ENCODE measurements at places on chromosomes 16 and 17.

- no peak for DNase-seq
Measured at GRCh38 chr16:28990375-28991040, 5.7 kb downstream of the LAT start.

- DNase-seq: no peak
Measured at GRCh38 chr16:24853169-24853824, 7.5 kb downstream of the SLC5A11 start.

DNA sequence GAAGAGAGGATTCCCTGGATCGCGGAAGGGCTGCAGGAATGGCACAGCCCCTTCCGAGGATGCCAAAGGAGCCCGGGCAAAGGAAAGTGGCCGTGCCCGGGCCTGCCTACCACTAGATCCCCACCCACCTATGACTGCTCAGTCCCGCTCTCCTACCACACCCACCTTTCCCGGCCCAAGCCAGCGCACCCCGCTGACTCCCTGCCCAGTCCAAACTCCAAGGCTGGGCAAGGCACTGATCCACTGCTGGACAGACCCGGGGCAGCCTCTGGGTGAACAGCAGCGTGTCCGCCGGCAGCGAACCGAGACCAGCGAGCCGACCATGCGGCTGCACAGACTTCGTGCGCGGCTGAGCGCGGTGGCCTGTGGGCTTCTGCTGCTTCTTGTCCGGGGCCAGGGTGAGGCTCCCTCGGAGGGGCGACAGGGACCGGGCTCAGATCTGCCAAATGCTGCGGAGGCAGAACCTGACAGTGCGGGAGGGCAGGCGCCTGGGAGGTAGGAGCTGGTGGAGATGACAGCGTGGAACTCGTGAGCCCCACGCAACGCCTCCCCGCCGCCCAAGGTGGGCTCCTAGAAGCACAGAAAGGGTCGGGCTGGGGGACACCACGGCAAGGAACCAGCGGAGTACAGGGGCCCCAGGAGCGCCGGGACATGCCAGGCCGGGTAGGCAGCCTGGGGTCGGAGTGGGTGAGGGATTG is at the start of gene CES2:
Gene CES2, plus strand, starts transcription at position 203 of the 698 bp plus-strand sequence. Its CDS starts 120 bp downstream, at position 323.
- peak; percentile 53 for DNase-seq

GRCh38 chr16:27759301-27759871 is 209.4 kb downstream of the KATNIP start:
- peak; percentile 77 for DNase-seq

GRCh38 chr17:19262650-19263631 is 25.8 kb downstream of the EPN2 start:
- DNase-seq: peak; percentile 75

- no peak for DNase-seq
Measured at GRCh38 chr16:9003322-9003721, 39.6 kb upstream of the USP7 start.

GRCh38 chr16:17518441-17518840 is 47.7 kb upstream of the XYLT1 start:
- peak; percentile 96 for DNase-seq

GRCh38 chr16:5056352-5056751 is 9.4 kb downstream of the C16orf89 start:
- DNase-seq: peak; percentile 35

DNA sequence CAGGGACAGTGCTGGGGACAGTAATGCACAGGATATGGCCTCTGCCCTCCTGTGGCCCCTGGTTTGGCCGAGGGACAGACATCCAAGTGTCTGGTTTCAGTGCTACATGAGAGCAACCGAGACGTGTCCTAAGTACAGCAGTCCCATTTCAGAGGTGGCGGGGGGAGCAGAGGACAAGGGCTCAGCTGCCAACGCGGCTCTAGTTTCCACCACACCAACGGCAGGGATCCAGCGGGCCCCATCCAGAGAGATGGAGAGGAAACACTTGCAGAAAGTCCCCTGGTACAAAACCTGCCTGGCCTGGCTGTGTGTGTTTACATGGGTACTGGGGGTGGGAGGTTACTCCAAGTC is 125.8 kb upstream of the SMURF2 start:
- DNase-seq: no peak

DNA sequence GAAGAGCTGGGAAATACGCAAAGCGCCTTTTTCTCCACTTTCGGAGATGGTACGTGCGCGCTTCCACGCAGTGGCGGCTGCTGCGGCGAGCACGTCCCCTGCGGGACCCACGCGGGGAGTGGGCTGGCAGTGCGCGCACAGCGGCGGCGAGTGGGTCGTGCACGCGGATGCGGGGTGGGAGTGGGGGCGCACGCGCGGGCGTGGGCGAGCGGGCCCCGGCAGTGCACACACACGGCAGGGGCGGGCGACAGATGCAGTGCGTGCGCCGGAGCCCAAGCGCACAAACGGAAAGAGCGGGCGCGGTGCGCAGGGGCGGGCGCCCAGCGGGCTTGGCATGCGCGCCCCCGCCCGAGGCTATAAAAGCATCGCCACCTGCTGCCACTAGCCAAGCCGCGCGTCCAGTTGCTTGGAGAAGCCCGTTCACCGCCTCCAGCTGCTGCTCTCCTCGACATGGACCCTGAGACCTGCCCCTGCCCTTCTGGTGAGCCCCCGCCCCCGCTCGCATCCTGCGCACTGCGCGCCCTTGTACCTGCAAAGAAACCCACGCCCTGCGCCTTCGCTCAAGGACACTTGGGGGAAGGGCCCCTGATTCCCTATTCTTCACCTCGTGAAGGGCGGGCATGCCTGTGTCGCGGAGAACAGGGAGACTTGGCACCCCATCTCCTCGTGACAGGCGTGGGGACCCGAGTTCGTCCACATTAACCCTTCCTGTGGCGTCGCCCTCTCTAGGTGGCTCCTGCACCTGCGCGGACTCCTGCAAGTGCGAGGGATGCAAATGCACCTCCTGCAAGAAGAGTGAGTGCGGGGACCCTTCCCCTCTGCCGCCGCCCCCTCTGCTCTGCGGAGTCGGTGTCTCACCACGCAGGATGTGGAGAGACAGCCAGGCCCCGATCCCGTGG is at the start of gene MT3:
Gene MT3, plus strand, starts transcription at position 388 of the 899 bp plus-strand sequence. Its CDS starts 63 bp downstream, at position 451.
- no peak for DNase-seq

DNA sequence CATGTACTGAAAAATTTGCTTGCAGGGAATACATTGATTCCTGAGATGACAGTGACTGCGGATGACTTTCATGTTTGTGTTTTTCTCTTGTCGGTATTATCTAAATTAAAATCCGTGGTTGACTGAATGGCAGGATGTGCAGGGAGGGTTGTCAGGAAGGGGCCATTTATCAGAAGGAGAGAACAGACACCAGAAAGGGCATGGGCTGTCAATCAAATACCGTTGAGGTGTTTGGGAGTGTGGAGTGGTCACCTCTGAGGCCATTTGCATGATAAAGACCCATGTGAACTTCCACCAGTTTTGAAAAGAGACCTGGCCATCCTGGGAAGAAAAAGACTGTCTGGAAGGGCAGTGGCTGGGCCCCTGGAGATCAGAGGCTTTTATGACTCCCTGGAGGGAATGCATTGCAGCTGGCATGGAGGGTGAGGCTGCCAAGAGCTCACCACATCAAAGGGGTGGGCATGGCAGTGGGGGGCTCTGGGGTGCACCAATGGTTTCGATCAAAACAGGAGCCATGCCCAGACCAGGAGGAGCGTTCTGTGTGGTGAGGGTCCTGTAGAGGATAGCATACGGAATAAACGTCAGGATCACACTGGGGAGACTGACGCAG is 67.1 kb downstream of the CYLD start:
- no peak for DNase-seq

- DNase-seq: no peak
Measured at GRCh38 chr17:49975531-49975930, 6.5 kb downstream of the DLX4 start.

DNA sequence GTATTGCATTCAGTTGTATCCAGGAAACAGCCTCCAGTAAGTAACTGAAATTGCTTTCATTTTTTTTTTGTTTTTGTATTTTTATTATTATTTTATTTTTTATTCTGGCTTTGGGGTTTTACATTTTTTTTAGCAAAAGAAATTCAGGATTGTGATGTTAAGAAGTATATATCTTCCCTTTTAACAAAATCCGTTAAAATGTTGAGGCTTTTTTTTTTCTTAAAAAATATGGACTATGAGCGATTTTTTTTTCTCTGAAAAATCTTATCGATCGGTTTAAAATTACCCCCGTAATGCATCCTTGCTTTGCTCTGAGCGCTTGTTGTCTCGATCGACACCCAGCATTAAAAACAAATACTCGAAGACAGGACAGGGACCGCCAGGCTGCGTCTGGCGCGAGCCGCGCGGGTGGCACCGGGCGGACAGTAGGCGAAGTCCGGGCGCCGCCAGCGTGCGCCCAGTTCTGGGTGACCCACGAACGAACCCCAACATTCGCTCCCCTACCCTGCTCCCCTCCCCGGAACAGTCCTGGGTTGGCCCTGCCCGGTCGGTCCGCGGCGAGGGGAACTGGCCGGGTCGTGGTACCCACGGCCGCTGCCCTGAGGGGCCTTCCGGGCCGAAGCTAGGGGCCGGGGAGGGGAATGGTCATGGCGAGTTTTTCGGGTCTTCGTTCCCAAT is 482 bp downstream of the BAHCC1 start:
- DNase-seq: no peak

DNA sequence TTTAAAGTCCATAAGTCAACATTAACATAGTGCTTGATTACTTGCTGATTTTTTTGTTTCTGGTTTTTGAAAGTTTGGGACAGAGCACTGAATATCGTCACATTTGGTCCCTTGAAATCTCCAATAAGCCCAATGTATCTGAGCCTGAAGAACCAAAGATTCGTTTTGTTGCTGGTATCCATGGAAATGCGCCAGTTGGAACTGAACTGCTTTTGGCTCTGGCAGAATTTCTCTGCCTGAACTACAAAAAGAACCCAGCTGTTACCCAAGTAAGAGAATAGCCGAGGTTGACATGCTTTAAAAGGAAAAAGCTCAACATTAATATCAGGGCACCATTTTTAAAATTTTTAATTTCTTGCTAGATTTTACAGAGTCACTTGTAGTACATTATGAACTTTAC is 27.7 kb upstream of the GOSR1 start:
- DNase-seq: no peak

DNA sequence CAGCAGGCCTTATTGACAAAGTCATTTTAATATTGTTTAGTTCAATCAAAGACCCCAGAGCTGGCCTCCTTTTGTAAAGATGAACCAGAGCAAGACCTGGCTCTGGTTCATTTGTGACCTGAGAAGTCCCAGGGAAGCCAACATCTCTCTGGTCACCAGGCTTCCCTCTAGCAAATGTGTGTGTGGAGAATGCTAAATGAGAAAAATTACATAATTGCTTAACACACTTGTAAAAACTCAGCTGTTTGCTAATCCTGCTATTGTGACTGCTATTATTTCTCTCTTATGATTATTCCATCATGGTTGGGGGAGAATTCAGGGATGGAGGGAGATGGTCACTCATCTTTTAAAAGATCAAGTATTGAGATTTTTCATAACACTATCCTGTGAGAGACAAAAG is 94.3 kb upstream of the CLEC3A start:
- DNase-seq: no peak

DNA sequence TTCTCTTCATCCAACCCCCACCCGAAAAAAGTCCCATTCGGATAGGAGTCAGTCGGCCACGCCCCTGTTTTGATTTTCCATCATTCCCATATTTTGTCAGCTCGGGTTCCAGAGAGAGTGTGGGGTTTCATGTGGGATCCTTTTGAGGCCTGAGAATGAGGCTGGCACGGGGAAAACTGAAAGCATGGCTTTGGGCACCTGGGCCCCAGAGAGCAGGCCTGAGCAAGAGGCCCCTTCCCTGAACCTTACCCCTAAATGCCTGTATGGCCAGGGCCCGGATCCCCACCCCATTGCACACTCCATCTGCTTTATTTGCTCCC is 4.6 kb upstream of the HOXB4 start:
- DNase-seq: no peak

- peak; percentile 37 for DNase-seq
Measured at GRCh38 chr16:4081521-4082021, 34.7 kb downstream of the ADCY9 start.

DNA sequence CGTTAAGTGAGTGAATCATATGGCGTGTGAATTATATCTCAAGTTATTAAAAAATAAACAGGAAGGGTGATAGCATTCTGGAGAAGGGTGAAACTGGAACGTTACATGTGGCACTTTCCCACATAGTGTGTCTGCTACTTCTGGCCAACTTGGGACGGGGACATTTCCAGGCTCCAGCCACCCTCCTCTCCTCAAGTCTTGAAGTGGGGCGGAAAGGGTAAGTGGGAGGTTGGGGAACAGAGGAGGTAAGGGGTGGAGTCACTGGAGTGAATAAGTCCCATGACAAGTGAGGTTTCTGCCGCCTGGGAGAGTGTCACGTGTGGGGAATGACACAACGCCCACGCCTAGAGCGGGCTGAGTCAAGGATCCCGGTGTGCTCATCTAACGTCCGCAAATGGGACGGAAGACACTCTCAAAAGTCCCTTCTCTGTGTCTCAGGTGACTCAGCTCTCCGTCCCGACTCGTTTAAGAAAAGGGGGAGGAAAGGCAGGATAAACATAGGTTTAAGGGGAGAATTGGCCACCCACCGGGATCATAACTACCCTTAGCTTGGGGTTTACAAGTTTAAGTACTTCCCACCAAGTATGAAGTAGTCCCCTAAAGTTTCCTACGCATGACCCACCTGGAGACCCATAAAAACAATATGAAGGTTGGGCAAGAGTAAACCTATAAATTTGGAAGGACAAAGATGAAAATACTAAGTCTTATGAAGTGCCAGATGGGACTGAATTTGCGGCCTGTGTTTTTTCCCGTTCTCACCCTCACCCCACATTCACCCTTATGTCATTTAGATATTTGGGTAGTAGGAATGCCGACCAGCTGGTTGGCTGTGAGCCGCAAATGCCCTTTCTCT is 1.2 kb upstream of the SPAG9 start:
- DNase-seq: peak; percentile 94

- DNase-seq: no peak
Measured at GRCh38 chr17:19361326-19361725, 1.2 kb downstream of the B9D1 start.

DNA sequence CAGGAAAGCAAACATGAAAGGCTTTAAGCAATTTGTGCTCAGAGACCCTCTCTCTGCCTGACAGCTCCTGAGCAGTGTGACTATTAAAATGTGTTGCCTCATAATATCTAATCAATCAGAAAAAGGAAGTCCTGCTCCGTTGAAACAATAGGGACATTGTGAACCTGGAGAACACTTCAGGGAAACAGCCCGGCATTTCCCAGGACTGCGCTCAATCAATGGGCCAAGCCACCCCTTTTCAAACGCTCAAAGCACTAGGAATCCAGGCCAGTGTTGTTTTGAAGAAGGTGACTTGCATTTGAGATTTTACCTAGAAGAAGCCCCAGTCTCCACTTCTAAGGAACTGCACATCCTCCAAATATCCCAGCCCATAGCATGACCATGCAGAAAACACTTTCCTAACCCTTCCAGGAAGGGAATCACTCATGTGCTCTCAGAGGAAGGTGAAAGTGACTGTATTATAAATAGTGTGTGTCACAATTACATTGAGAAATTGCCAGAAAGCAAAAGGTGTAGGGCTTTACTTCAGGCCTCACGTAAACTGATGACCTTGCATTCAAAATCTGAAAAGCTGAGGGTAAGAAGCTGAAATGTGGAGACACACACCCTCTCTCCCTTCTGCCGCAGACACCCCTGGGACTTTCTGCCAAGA is 19.4 kb downstream of the CDRT4 start:
- DNase-seq: no peak

- peak; percentile 26 for DNase-seq
Measured at GRCh38 chr17:38509772-38510420, 81.6 kb downstream of the ARHGAP23 start.
